ENCODE measurements at places on chromosomes 7 and 10. TPM values are rescaled to one million over a fixed set of nuclear protein-coding genes. Genes with fewer than 3 reads are reported as not detected.

FGFBP3 gene
- total RNA-seq = 68.2 TPM

C10orf143 gene
- 1.9 TPM for total RNA-seq

HOXA4 gene
- total RNA-seq = not detected

DNA sequence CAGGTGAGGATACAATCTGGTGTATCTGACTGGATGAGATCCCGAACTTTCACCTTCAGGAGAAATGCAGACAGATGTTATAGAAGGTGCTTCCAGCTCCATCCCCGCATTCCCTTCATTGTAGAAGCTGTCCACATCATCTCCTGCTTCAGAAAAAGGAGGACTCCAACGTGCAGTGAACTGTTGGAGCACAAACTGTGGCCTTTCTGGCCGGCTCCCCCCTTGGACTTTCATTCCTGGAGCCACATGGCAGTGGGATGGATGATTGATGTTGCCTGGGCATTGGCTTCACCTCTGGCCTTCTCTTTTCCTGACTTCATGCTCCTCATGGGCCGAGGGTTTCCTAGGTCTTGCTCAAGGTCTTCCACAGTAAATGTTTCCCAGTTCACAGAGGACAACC lies 29.6 kb upstream of the ZNF273 start:
- H3K27me3 ChIP-seq = peaks cover 39% of the 10 kb centered on the region
- peaks cover 20% of the 10 kb centered on the region for H3K36me3 ChIP-seq
- no peak overlapping the region for H3K27ac ChIP-seq
- DNase-seq = no peak
- H3K4me3 ChIP-seq = no peak overlapping the region
- H3K4me1 ChIP-seq = peaks cover 2% of the 10 kb centered on the region

GRCh38 chr10:98364432-98365102 lies 50.4 kb downstream of the PYROXD2 start:
- H3K4me1 ChIP-seq = peaks cover 58% of the 10 kb centered on the region
- H3K4me3 ChIP-seq = no peak overlapping the region
- H3K36me3 ChIP-seq = no peaks in the 10 kb centered on the region
- H3K27ac ChIP-seq = no peak overlapping the region
- no peak for DNase-seq
- peaks cover 2% of the 10 kb centered on the region for H3K27me3 ChIP-seq

SCART1 gene
- total RNA-seq = 1.1 TPM

NEUROD6 gene
- total RNA-seq = not detected

ANKRD22 gene
- total RNA-seq = not detected

DNA sequence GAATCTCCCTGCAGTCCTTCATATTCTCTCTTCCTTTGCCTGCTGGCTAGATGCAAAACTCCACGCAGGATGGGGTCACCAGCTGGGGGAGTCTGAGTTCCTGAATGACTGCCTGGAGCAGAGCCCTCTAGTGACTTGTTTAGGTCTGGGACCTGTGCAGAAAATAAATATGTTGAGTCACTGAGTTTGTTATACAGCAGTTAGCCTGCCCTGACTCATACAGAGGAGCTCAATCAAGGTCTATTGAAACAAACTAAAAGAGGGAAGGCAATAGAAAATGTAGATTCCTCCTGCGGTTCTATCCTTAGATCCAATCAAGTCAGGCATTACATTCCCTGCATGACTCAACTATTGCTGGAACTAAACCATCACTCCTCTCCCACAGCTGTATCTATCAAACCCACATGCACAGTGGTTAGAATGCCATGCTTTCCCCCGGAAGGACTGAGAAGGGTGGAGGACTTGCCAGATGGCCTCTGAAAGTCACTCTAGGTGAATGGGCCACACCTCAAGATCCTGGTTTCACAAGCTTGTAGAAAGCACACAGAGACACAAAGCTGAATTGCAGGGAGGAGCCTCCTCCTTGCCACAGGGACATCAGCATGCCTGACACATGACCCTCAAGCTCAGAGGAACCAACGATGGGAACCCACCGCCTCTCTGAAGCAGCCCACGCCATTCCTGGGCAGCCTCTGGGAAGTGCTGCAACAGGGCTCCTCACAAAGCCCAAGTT lies 73.9 kb downstream of the SH3PXD2A start:
- no peak for DNase-seq
- H3K27me3 ChIP-seq = no peaks in the 10 kb centered on the region
- H3K4me3 ChIP-seq = no peak overlapping the region
- no peak overlapping the region for H3K27ac ChIP-seq
- H3K36me3 ChIP-seq = no peaks in the 10 kb centered on the region
- peaks cover 19% of the 10 kb centered on the region for H3K4me1 ChIP-seq

CFAP43 gene
- 0.69 TPM for total RNA-seq

DNA sequence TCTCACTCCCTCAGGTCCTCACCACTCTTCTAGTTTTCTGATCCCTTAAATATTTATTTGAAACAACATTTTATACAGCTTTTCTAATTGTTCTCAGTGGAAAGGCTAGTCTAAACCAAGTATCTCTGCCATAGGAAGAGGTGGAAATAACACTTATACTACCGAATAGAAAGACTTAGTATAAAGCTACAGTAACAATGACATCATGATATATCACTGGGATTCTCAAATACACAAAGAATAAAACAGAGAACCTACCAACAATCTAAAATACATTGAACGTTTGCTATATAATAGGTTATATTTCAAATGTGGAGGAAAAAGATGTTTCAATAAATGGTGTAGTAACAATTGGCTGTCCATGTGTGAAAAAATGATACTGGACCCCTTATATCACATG lies 142.9 kb downstream of the KMT2C start:
- H3K36me3 ChIP-seq = peaks cover 29% of the 10 kb centered on the region
- H3K4me3 ChIP-seq = no peak overlapping the region
- no peak for DNase-seq
- no peaks in the 10 kb centered on the region for H3K27me3 ChIP-seq

IKZF1 gene
- total RNA-seq = 1.9 TPM

All from WTC11 (cell line).